Muscle of back (tissue), 13 donors: ENCODE measurements at places on chromosomes 11 and 22. TPM values are rescaled to one million over a fixed set of nuclear protein-coding genes. Genes with fewer than 3 reads are reported as not detected.

DNA sequence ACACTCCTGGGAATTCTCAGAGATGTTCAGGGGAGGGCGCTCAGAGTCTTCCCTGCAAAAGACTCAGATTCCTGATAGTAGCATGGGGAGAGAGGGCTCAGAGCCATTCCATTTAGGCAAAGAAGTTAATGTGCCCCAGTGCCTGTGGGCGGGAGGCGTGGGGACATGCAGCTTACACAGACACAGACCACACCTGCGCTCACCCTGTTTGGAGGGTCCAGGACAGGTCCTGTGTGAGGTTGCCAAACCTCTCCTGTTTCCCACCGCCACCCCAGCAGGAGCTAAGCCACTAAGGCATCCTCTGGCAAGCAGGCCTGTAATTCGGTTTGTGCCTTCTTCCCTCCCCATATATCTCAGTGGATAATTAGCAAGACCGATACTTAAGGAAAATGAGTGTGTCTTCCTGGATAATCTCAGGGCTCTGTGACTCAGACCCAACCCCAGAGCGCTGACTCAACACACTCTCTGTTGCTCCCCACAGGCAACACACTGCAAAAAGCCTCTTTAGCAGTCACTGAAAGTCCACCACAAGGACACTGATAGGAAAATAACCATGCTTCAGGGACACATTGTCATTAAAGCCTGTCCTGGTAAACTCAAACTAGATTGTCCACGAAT is 118.9 kb upstream of the LMO1 start:
- DNase-seq = no peak

DNA sequence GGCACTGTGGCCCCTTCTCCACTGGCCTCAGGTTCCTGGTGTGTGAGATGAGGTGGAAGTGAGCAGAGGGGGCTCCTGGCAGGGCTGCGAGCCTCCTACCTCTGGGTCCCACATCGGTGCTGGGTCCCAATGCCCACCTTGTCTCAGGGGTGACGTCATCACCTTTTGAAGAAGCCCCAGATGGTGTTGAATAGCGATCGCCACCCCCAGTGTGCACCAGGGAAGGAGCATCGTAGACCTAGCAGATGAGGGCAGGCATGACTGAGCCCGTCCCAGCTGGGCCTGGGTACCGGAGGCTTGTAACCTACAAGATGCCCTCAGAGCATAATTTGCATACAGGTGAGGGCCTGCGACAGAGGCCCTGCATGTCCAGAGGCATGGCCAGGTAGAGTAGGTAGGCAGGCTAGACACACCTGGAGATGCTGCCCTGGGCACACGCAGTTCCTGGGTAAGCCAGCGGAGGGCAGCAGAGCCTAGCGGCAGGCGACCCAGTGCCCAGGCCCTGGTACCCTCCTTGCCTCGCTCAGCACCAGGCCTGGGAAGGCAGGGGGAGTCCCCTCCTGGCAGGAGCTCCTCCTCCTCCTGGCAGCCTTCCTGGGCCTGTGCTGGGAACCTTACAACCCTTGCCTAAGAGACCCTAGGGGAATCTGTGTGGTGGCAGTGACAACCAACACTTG is 52.5 kb downstream of the TPCN2 start:
- peak; percentile 69 for DNase-seq

GRCh38 chr11:26234451-26234850 is 97.5 kb upstream of the ANO3 start:
- no peak for DNase-seq

DNA sequence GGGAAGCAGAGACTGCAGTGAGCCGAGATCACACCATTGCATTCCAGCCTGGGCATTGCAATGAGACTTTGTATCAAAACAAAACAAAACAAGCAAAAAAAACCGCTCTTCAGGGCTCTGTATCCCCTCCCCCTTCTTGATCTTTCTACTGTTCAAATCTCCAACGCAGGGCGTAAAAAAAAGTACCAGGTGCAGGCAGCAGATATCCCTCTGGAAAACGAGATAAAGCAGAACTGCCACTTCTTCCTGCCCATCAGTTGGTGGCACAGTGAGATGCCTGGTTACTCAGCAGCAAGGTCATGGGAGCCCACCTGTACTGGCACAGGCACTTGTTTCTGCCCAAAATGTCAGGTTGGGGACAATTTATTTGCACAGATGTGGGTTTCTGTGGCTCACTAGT is 11.2 kb downstream of the CCS start:
- DNase-seq = no peak

DNA sequence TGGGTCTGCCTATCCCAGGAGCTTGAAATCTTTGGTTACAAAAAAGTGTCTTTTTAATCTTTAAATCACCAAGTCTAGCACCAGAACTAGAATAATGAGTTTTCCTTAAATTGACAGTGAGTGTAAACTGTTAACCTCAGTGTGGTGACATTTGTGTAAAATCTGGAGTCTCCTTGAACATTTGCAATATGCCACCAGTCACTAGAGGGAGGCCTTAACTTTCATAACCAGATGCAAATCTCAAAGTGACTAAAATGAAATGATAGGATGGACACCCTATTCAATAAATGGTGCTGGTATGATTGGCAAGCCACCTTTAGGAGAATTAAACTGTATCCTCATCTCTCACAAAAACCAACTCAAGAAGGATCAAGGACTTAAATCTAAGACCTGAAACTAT is 8.3 kb upstream of the SCGB1D2 start:
- no peak for DNase-seq

DNA sequence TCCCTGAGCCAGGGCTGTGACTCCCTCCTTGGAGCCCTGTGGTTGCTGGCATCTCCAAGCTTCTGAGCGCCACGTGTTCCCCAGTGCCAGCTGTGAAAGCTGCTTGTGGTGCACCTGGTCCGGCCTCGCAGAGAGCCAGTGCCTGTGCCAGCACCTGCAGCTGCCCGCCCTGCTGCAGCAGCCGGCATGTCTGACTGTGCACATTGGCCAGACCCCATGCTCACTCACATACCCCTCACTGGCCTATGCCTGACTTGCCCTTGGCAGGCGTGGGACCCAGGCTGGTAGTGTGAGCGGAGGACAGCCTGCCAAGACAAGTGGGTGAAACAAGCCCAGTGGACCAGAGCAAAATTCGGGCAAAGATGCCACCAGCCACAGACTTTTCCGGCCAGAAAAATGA is 9.8 kb downstream of the MRPL48 start:
- peak; percentile 61 for DNase-seq

GRCh38 chr11:99555486-99555885 is 534.7 kb downstream of the CNTN5 start:
- no peak for DNase-seq

DNA sequence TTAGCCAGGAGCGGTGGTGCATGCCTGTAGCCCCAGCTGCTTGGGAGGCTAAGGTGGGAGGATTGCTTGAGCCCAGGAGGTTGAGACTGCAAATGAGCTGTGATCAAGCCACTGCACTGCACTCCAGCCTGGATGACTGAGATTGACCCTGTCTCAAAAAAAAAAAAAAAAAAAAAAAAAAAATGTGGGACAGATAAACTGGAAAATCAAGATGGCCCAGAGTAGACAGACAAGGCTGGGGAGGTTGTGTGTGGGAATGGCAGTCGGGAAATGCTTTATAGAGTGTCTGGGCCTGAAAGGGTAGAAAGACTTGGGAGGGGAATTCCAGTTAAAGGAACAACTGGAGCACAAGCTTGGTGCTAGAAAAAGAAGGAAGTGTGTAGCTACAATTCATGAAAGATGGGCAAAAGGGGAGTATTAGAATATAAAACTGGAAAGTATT is 18.2 kb upstream of the WDR74 start:
- no peak for DNase-seq

- no peak for DNase-seq
Observed at GRCh38 chr22:50281957-50282356, 11.8 kb upstream of the MAPK11 start.

DNA sequence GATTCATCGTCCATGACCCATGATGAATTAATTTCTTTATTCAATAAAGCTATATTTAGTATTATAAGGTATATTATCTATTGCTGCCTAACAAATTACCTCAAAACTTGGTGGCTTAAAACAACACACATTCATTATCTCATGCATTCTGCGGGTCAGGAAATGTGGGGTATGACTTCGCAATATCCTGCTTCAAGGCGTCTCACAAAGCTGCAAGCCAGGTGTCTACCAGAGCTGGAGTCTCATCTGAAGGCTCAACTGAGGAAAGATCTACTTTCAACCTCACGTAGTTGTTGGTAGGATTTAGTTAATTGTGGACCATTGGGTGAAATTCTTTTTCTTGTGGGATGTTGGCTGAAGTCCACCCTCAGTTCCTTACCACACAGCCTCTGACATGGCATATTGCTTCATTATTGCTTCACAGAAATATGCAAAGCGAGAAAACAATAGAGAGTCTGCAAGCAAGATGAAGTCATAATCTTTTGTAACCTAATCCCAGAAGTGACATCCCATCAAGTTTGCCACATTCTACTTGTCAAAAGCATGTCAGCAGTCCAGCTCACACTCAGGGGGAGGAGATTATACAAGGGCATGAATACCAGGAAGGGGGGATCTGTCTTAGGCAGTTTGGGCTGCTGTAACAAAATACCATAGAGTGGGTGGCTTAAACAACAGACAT is 45.1 kb downstream of the KREMEN1 start:
- DNase-seq = no peak

DNA sequence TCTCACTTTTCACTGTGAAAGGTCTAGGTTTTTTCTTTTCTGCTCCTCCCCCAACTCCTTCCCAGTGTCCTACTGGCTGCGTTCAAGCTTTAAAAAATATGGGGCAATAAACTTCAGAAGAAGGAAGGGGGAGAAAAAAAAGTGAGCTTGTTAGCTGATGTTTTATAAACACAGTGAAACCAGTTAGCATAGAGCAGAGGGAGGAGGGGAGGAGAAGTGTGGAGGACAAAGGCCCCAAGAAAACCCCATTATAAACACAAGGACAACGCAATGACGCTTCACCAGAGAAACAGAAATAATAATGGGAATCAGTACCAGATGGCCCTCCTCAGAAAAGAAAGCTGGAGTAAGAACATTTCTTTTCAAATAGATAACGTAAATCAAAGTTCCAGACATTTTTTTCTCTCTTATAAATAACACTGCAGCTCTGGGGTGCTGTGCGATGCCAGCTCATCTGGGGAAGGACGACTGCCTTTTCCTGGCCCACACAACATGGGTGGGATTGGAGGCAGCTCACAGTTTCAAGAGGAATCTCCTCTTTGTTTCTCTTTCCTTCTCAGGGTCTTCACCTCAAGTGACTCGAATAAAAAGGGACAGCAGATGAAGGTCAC is 235.4 kb upstream of the NARS2 start:
- no peak for DNase-seq

DNA sequence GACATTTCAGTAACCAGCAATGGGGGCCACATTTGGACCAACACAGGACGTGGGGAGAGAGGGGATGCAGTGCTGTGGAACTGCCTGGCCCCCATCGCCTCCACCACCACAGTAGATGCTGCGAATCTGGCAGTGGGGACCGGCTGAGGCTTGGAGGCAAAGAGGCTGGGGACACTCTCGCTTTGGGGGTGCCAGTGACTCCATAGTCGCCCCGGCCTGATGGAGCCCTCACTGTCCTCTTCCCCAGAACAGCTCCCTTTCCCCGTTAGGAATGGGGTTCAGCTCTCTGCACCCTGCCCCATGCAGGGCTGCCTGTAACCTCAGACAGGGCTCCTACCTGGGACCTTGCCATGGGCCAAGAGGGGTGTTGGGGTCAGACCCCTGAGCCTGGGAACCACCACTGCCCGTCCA is 1.8 kb upstream of the MUC2 start:
- DNase-seq = no peak

DNA sequence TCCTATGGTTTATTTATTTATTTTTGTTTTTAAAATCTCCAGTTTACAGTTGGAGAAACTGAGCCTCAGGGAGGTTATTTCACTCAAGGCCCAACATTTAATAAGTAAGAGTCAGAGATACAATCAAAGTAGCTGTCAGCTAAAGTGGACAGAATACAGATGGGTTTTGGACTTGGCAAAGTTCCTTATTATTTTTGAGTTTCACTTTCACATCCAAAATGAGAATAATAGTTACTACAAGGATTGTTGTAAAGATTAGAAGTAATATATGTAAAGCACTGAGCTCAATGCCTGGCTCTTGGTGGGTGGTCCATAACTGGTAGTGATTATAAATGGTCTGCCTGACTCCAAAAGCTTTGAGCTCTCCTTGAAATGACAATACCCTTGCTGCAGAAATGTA is 87.5 kb upstream of the SESN3 start:
- DNase-seq = no peak

- DNase-seq = no peak
Observed at GRCh38 chr22:28630177-28630574, 49.5 kb downstream of the TTC28 start.

DNA sequence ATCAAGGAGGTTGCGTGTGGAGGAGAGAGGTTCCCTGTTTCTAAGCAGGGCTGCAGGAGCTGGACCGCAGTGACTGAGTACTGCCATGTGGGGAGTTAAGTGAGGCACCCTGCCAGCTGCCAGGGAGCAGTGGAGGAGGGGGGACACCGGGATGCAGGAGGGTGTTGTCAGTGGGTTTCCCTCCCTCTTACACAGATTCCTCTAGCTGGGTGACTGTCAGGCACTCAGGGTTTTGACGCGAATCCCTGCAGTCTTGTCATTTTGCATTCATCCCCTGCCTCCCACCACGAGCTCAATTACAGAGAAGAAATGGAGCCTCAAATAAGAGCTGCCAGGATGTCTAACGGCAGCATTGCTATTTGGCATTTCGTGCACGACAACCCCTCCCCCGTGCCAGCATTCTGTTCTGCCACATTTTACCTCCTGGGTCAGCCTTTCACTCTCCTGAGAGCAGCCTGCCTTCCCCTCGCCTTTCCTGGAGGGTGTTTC is 119.8 kb upstream of the SORL1-AS1 start:
- no peak for DNase-seq

- no peak for DNase-seq
Observed at GRCh38 chr11:64253481-64253880, 2.2 kb downstream of the PLCB3 start.

- no peak for DNase-seq
Observed at GRCh38 chr11:82863209-82863608, 37.0 kb downstream of the PRCP start.

- DNase-seq = no peak
Observed at GRCh38 chr11:126403658-126404057, 48.2 kb downstream of the ST3GAL4 start.

Gene ART1
- 1.8 TPM for polyA plus RNA-seq

Gene DCDC1
- 0.28 TPM for polyA plus RNA-seq

Gene ACR
- polyA plus RNA-seq = 0.19 TPM

Gene CPSF7
- polyA plus RNA-seq = 74.4 TPM

Gene IFITM10
- polyA plus RNA-seq = 0.17 TPM

Gene NNMT
- 70.2 TPM for polyA plus RNA-seq
